Inflammatory macrophage treated with lipopolysaccharide for 1 hour (primary cell): ENCODE measurements at places on chromosomes 2 and 18.
A peak's percentile ranks its signal among the peaks of the same experiment; 100 is the strongest.

GRCh38 chr2:240822280-240822847 lies 2.3 kb upstream of the KIF1A start:
- no peak for DNase-seq

DNA sequence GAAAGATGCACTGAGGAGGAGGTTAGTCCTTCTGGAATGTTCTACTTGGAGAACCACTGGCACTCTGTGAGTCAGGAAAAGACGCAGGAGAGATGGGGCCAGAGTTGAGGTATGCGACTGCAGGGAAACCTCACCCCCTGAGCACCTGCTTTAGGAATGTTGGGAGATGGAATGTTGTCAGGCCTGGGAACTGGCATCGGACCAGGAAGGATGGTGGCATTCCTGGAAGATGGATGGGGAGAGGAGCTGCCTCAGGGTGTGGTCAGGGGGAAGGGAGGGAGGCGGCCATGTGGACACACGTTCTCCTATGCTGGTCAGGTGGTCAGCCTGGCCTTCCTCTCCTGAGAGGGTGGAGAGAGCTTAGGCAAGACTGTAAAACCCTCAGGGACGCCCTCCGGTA lies 146.3 kb downstream of the CELF4 start:
- DNase-seq: no peak

DNA sequence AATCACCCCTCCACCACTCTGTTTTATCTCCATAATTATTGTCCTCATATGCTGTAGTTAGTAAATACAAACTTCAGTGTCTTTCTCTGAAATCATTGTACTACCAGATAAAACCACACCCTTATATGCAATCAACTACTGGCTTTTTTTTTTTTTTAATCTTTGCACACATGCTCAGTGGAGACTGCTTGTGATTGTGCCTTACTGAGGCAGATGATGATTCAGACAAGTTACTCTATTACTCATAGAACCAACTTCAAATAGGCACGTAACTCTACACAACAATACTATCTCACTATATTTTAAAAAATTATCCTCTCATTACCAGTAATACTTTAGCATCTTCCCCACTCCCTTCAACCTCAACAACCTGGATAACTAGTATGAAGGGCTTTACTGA lies 1278.4 kb upstream of the PIK3C3 start:
- no peak for DNase-seq

GRCh38 chr2:204010628-204011560 lies 74.3 kb downstream of the ICOS start:
- peak; percentile 7 for DNase-seq

DNA sequence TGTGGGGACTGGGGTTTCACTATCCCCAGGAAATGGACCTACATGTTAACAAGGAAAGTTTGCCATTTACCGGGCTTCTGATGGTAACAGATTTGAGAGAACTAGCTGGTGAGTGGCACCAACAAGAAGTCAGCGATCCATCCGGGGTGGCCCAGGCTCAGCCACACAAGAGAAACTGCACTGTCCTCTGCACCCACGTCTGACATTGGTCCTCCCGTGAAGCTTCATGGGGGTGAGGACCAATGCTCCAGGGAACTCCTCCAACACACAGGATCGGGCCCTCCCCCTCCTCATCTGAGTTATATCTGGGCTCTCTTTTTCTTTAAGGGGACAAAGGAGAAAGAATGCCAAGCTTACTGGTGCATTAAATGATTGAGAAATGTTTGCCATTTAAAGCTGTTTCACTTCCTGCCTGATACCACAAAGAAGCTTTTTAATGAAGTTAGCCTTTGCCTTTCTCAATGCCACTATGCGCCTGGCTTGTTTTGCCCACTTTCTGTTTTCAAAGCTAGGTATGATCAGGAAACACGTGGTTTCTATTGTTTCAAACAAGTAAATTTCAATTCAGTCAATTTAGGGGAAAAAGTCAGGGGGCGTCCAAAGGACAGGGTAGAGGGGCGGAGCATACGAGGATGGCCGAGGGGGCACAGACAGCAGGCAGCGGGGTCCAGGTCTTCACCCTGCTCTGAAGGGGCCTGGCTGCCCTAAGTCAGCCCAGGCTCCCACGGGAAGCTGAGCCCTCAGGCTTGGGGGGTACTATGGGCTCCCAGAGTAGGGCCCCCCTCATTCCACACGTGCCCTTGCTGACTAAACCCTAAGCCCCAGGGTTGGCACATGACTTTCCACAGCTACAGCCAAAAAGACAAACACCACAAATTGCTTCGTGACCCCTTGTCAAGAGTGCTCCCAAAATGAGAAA lies 204.0 kb upstream of the ID2 start:
- DNase-seq: peak; percentile 74

GRCh38 chr2:124045894-124046293 lies 20.8 kb downstream of the CNTNAP5 start:
- DNase-seq: no peak

- no peak for DNase-seq
Observed at GRCh38 chr18:48852794-48853193, 98.0 kb downstream of the SMAD7 start.

GRCh38 chr2:241612156-241613016 lies 24.6 kb downstream of the THAP4 start:
- no peak for DNase-seq

DNA sequence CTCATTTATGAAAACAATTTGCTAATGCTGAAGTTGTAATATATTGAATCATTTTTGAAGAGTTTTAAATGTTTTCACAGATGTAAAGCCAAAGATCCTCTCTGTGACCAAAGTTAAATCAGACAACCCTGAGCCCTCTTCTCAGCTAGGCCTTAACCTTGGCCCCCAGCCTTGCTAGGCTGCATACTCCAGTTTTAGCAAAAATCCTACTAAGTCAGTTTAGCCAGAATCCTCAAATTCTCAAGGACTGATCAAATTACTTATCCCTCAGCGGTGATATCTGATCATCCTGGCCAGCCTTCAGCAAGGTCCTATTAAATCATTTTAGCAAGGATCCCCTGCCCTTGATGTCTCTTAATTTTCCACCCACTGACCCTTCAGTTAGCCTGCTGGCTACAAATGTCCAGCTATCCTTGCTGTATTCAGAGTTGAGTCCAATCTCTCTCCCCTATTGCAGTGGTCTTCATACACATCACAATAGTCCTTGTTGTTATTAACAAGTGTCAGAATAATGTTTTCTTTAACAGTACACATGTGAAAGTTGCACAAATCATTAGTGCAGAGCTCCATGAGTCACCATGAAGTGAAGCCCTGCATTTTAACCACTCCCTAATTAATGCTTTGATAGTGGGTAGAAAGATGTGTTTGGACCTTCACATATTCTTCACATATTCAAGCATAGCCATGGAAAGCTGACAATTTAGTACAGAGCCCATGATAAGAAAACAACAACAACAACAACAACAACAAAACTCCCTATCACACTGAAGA lies 206.4 kb downstream of the NBAS start:
- no peak for DNase-seq

- no peak for DNase-seq
Observed at GRCh38 chr2:174076975-174077374, 111.8 kb upstream of the SP3 start.

DNA sequence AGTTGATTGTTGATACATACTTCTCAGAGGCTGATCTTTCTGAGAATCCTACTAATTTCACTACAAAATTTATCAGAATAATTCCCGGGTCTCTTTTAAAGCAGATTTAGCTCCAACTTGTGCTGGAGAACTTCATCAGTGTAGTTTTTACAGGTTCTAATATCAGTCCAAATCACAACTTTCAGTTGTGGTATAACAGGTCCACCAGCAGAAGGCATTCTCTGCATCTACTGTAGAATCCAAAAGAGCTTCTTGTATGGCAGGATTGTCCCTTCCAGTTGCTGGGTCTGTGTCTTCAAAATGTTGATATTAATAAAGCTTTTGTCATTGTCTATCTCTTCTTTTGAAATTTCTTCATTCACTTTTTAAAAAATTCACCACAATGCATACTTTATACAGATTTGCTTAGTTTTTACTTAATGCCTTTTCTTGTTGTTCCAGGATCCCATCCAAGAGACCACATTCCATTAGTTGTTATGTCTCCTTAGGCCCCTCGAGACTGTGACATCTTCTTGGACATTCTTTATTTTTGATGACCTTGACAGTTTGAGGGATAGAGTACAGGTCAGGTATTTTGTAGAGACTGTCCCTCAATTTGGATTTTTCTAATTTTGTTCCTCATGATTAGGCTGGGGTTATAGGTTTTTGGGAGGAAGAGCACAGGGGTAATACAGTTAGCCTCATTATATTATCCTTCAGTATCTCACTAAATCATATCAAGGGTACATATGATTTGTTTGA lies 490.5 kb upstream of the MEX3C start:
- no peak for DNase-seq

DNA sequence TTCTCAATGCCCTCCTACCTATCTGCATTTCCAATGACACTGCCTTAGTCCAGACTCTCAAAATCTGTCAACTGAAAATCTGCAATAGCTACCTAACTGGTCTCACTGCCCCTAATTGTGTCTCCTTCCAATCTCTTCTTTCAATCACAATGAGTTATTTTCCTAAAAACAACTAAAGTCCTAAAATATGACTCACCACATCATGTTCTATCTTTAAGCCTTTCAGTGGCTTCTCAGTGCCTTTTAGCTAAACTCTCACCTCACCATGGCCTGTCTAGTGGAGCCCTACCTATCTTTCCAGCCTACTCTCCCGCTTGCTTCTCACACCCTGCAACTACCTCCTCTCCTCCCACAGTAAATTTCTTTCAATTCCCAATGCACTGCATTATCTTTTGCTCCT lies 220.9 kb upstream of the PKDCC start:
- DNase-seq: no peak

DNA sequence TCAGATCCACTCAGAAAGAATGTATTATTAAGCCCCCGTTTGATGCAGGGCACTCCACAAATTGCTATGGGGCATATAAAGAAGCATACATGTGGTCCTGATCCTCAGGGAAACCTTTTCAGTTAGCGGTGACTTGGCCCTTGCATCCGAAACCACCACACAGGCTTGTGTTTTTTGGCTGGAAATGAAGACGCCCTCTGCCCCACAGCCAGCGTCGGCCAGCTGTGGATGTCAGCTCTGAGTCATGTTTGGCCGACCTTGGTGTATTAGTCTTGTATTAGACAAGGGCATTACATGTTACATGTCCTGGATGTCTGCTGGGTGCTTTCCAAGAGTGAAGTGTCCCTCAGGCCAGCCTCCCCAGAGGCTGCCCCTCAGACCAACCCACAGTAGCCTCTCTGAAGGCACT lies 107.6 kb upstream of the MAP3K20 start:
- no peak for DNase-seq

GRCh38 chr2:7694076-7694985 lies 777.1 kb downstream of the RNF144A start:
- no peak for DNase-seq

DNA sequence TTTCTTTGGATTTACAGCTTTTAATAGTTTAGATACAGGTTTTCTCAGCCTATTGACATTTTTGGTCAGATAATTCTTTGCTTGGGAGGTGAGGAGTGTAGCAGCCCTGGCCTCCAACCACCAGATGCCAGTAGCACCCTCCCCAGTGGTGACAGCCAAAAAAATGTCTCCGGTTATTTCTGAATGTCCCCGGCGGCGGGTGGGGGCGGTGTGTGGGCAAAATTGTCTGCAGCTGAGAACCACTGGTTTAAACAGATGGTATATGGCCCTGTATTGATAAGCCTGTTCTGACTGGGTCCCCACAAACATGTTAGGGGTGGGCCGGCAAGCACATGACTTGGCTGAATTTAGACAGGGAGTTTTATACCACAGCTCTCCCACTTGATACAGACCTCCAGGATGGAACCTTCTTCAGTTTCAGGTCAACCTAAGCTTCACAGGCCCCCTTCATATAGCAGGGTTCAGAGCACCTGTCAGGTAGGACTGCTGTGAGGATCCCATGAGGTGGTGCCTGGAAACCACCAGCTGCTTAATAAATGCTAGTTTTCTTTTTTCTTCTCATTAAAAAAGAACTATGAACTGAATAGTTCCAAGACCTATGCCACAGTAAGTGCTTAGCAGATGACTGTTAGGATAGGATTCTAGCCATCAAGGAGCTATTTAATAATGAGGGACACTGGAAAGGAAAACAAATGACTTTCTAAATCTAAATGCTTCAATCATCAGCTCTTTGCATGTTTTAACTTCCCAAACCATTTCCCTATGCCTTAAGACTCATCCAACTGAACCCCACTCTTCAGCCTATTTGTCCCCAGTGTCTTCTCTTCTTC lies 18.1 kb downstream of the LPIN2 start:
- no peak for DNase-seq

- DNase-seq: no peak
Observed at GRCh38 chr2:101157272-101157671, 6.1 kb upstream of the TBC1D8 start.

DNA sequence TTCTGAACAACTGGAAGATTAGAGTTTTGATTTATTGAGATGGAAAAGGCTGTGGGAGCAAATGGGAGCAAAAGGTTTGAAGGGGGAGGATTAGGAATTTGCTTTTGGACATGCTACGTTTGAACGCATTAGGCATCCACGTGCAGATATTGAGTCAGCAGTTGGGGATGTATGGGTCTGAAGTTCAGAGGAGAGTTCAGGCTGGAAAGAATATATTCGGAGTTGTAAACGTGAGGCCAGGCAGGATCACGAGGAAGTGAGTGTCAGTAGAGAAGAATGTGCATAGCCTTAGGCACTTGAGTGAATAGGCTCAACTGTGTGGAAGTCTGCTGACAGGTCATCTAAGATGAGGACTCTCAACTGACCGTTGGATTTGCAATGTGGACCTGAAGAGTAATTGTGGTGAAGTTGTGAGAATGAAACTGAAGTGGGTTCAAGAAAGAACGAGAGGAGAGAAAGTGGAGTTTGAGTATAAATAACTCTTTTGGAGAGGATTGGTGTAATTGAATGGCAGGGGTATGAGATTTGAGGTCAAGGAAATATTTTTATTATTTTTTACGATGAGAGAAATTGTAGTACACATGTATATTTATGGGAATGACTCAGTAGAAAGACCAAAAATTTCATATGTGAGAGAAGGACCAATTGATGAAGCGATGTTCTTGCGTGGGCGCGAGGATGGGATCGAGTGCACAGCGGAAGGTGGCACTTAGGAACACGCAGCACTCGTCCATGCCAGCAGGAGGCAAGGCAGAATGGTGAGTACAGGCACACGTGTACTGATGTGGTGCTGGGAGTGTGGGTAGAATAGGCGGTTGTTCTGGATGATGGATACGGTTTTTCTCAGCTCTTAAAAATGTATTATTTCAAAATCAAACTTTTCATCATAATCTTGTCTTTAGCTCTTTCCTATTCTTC lies 40.5 kb upstream of the POLE4 start:
- DNase-seq: no peak

GRCh38 chr2:172928756-172929155 lies 146.9 kb upstream of the MAP3K20 start:
- no peak for DNase-seq

GRCh38 chr2:11393711-11394236 lies 49.3 kb upstream of the ROCK2 start:
- DNase-seq: no peak
